Stimulated activated CD4-positive, alpha-beta T cell treated with anti-CD3 and anti-CD28 coated beads, Interleukin-15, amount 100 ng/mL, for 24 hours (primary cell): ENCODE measurements at places on chromosomes 16 and 17.

- DNase-seq, result no peak
Observed at GRCh38 chr16:82761236-82761635, 134.5 kb downstream of the CDH13 start.

DNA sequence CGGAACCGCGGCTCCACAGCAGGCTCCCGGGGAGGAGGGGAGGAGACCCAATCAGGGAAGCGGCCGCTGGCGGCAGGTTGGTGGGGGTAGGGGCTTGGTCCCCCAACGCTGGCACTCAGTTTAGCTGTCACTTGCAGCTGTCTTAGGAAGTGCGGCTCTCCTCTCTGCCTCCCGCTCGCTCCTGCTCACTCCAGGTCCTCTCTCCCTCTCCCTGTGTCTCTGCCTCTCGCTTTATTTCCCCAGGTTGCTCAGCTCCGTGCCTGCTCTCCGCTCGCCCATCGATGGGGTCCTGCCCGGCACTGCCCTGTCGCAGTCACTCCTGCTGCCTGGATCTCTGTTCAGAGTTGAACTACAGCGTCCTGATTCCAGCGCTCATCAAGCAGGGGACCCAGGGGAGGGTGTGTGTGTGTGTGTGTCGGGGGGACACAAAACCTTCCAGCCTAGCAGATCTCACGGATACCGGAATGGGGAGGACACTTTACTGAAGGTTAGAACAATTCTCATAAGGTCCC is 145.6 kb downstream of the ENGASE start:
- peak; percentile 5 for DNase-seq

DNA sequence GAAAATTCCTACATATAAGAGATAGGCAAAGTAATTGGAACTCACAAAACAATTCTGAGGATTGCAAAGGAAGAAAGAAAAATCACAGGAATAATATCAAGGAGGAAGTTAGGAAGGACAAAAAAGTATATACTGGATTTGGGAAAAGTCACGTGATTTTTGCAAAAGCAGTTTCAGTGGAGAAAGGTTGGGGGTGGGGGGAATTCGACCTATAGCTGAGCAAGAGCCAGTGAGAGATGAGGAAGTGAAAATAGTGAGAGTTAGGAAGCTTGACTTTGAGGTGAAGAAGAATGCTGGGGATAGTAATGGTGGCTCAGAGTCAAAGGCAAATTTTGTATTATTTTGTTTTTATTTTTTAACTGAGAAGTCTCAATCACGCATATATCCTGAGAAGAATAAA is 438.0 kb upstream of the PMFBP1 start:
- DNase-seq, result no peak

DNA sequence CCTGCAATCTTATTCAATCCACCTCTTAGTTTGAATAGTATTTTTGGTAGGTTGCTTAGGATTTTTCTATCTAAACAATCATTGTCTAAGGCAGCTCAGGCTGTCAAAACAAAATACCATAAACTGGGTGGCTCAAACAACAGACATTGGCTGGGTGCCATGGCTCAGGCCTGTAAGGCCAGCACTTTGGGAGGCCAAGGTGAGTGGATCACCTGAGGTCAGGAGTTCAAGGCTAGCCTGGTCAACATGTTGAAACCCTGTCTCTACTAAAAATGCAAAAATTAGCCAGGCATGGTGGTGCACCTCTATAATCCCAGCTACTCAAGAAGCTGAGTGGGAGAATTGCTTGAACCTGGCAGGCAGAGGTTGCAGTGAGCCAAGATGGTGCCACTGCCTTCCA is 126.7 kb downstream of the CYLD start:
- DNase-seq, result no peak

GRCh38 chr17:80456465-80457235 is 19.8 kb downstream of the NPTX1 start:
- DNase-seq, result no peak

DNA sequence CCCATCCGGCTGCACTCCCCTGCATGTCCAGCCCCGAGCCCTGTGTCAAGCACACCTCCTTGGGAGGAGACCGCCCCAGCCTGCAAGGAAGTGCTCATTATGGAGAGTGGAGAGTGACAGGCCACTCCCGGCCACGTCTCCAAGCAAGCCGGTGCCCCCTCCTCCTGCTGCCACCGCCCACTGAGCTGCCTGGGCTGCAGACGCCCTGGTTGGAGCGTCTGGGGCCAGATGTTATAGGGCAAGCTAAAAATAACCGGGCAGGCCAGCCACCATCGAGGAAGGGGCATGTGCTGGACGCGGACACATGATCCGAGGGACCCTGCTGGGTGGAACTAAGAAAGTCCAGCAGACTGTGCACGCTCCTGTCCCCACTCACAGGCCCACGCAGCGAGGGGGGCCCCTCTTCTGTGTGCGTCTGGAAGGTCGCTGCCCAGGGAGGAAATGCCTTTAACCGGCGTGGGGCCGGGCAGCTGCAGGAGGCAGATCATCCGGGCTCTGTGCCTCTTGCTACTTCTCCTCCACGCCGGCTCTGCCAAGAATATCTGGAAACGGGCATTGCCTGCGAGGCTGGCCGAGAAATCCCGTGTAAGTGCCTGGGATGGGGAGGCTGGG is at the start of gene WFDC1:
Gene WFDC1, plus strand, starts transcription at position 348 of the 612 bp plus-strand sequence. Its CDS starts 94 bp downstream, at position 442.
- DNase-seq, result peak; percentile 8

DNA sequence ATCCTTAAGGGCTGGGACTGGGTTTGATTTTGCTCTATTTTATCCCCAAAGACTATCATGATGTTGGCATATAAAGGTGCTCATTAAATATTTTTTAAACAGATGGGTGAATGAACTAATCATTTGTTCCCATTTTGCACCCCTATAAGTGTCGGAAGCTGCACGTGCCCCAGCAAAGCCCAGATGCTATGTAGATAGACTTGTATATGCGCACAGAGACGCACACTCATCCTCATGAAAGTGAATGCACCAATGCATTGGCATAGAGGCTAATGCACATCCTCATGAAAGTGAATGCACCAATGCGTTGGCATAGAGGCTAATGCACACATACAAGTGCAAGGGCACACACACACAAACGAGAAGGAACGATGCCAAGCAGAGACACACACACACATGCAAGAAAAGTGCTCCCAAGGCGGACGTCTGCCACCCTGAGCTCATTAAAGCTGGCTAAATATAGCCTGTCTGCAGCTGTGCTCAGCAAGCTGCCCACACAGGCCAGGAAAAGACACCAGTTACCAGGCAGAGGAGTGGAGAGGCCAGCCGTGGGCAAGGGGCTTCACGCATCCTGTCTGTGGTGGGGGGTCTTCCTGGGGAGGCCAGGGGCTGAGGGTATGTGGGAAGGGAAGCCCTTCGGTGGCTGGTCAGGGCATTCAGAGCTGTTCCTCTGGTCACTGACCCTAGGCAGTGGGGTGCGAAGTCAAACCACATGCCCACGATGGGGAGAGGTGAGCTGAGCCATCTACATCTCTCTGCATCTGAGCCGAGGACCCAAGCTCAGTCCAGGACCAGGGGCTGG is 52.6 kb downstream of the PIMREG start:
- no peak for DNase-seq

GRCh38 chr16:28548306-28548802 is 5.4 kb upstream of the SGF29 start:
- DNase-seq, result no peak

GRCh38 chr17:5898406-5898805 is 171.8 kb upstream of the WSCD1 start:
- no peak for DNase-seq

GRCh38 chr17:67138392-67138791 is 94.0 kb downstream of the CACNG1 start:
- no peak for DNase-seq

DNA sequence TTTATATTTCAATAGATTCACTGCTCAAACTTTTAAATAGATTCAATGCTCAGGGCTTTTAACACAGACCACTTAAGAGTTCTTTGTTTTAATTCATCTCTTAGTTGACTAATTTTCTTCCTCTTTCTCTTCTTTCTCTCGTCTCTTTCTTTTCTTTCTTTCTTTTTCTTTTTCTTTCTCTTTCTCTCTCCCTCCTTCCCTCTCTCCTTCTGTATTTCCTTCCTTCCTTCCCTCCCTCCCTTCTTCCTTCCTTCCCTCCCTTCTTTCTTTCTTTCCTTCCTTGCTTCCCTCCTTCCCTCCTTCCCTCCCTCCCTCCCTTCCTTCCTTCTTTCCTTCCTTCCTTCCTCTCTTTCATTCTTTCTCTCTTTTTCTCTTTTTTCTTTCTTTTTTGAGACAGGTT is 104.4 kb downstream of the LYRM1 start:
- DNase-seq, result no peak

DNA sequence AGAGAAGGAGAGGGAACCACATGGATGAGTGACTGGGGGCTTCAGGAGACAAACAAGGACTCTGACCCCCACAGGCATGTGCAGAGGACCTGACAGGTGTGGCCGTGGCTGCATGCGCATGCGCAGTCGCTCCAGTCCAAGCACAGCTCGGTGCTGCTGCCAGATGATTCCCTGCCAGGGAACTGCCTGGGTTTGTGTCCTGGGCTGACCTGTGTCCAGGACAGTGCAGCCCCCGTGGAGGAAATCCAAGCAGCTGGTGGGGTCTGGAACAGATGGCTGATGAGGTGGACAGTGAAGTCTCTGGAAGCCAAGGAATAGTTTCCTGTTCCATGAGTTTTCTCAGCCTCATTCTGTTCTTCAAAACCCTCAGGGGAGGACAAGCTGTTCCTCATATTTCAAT is 27.3 kb downstream of the LASP1 start:
- no peak for DNase-seq

DNA sequence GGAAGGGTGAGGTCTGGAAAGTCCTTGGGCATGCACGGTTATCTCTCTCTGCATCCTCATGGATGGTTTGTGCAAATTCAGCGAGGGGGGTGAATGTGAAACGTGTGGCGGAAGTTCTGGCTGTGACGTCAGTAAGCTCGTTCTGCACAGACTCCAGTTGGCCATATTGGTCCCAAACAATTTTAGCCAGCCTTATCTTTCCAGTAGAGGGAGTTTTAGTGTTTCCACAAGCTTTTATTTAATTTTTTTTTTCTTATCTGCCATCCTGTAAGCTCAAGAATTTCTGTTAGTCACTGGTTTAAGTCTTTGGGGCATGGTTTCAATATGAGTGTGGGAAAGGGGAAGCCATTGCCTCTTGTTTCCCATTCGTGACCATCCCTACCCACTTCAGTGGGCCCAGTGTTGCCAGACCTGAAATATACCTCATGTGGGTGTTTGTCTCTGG is 39.0 kb downstream of the HLF start:
- no peak for DNase-seq

- no peak for DNase-seq
Observed at GRCh38 chr16:27511657-27512448, 37.9 kb downstream of the GTF3C1 start.

- no peak for DNase-seq
Observed at GRCh38 chr16:48448841-48449481, 63.7 kb upstream of the SIAH1 start.

- DNase-seq, result no peak
Observed at GRCh38 chr16:73976644-73977043, 320.0 kb upstream of the PSMD7 start.

- DNase-seq, result peak; percentile 76
Observed at GRCh38 chr16:648071-648780, 939 bp upstream of the WDR90 start.

DNA sequence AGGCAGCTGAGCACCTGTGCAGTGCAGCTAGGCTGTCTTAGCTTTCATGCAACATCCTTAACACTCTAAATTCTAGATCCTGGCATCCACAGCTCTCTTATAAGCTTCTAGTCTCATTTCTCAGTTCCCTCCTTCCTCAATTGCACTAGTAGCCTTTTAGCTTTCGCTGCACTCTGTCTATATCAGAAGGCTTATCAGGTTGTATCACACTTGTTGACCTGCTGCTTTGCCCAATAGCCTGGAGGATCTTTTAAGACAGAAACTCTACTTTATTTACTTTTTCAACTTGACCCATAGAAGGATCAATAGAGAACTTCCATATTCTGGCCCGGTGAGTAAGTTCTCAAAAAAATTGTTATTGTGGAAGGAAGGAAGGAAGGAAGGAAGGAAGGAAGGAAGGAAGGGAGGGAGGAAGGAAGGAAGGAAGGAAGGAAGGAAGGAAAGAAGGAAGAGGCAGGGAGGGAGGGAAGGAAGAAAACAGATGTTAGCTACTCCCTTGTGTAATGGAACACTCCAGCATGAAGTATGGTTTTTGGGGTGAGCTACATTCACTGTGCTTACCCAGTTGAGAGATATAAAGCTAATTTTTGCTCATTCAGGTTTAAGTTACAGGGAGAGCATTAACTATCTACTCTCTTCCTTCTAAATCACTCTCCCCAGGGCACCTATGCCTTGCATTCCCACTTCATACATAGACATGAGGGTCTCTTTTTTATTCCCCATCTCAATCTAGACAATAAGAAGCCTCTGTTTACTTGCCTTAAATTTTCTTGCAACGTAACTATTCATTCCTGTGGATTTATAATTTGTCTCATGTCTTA is 361.1 kb downstream of the SHISA9 start:
- no peak for DNase-seq

GRCh38 chr16:11635113-11635652 is 33.1 kb upstream of the SNN start:
- DNase-seq, result no peak

- DNase-seq, result no peak
Observed at GRCh38 chr17:76394166-76394565, 9.8 kb downstream of the SPHK1 start.

DNA sequence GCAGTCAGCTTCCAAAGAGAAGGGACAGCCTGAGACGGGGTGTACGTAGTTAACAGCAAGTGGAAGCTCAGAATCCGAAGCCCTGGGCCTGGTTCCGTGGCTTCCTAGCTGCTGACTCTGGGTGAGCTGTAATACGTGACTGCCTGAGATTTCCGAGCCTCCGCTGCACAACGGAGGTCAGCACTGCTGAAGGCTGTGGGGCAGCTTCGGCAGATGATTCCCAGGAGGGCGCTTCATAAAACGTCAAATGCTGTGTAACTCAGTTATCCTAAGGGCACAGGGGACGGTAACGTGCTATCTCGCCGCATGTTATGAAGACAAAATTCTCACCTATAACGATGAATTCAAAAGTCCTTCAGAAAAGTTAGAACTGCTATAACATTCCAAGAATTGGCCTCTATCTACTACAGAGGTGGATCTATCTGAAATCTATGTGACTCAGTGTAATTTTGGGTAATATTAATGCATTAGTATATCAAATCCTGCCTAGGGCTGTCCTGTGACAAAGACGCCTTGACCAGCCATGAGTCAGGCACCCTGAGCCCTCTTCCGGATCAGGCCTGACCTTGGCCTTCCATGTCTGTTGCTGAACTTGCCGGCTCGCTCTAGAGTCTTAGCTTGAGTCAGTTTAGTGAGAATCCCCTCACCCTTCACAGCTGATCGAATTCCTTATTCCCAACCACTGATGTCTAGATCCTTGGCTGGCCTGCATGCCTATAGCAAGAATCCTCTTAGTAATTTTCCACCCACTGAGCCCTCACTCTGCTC is 43.5 kb downstream of the MARF1 start:
- DNase-seq, result no peak

DNA sequence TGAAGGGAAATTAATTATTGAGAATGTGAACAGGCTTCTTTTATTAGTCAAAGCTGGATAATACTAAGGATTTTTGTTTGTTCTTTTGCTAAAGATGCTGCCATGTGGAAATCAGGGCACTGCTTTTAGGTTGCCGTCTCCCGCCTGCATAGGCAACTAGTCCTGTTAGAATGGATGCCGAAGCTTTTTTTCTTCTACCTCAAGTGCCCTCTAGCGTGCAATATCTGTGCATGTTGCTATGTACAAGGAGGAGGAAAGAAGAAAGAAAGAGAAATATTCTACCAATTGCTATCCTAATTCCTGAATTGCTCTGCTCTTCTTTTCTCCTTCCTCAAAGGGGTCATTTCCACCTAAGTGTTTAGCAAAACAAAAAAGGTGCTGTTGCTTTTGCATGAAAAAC is 5.2 kb upstream of the CDH8 start:
- DNase-seq, result no peak

- DNase-seq, result no peak
Observed at GRCh38 chr17:75698659-75699058, 22.6 kb upstream of the ITGB4 start.
